Bronchial epithelial cell (primary cell): ENCODE measurements at places on chromosomes 5 and 9. TPM values are rescaled to one million over a fixed set of nuclear protein-coding genes. Genes with fewer than 3 reads are reported as not detected.

The FAM81B gene
- not detected in 2 replicates for total RNA-seq

The BRD3 gene
- total RNA-seq: 4.5 and 6.5 TPM in 2 replicates

The GRXCR2 gene
- total RNA-seq: not detected in 2 replicates

The CSF2 gene
- total RNA-seq: not detected in 2 replicates

The MAP1B gene
- total RNA-seq: 5.8 and 9.7 TPM in 2 replicates

The NMUR2 gene
- not detected in 2 replicates for total RNA-seq

The ALDH1B1 gene
- total RNA-seq: 4.6 and 11.1 TPM in 2 replicates

The LOX gene
- 1.4 and 1.8 TPM in 2 replicates for total RNA-seq

The LMX1B gene
- under 0.01 TPM in 1 of 2 replicates, not detected in the other for total RNA-seq

The CYLC2 gene
- not detected in 2 replicates for total RNA-seq

The EGFLAM gene
- total RNA-seq: 0.13 and 0.53 TPM in 2 replicates

The IFNK gene
- not detected in 2 replicates for total RNA-seq

The LHX3 gene
- total RNA-seq: not detected in 2 replicates

The CD180 gene
- total RNA-seq: not detected in 2 replicates

The C5orf63 gene
- total RNA-seq: 4.5 and 5.9 TPM in 2 replicates

The BTNL8 gene
- total RNA-seq: not detected in 2 replicates
